ENCODE measurements at places on chromosomes 6 and 20. TPM values are rescaled to one million over a fixed set of nuclear protein-coding genes. Genes with fewer than 3 reads are reported as not detected.
A peak's percentile ranks its signal among the peaks of the same experiment; 100 is the strongest.

The FERMT1 gene
- 8.2 TPM for total RNA-seq

DNA sequence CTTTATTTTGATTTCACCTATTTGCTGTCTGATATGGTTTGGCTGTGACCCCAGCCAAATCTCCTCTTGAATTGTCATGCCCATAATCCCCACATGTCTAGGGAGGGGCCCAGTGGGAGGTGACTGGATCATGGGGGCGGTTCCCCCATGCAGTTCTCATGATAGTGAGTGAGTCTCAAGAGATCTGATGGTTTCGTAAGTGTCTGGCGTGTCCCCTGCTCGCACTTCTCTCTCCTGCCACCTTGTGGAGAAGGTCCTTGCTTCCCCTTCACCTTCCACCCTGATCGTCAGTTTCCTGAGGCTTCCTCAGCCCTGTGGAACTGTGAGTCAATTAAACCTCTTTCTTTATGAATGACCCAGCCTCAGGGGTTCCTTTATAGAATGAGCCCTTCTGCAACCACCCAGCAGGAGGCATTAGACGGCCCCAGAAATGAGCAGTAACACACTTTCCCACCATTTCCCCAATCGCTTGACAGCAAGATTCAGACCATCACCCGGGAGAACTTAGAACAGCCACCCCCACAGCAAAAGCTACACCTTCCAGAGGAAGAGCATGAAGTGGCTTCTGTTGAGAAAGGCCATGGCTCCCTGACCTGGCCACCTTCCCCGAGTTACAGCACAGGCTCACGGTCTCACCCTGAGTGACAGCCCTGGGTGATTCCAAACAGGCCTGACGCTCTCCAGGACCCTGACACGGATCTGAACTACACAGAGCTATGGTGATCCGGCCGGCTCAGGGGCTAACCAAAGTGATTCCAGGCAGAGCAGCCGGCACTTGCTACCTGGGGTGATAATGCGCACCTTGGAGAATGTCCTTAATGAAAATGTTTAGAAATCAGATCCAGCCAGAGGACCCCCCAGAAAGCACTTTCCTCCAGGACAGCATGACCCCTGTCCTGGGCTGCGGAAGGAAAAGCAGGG lies 131.2 kb upstream of the CDH4 start:
- peak; percentile 13 for DNase-seq

The ADAT2 gene
- total RNA-seq, result 6.5 TPM

The NR2E1 gene
- total RNA-seq, result not detected

GRCh38 chr6:17193106-17193775 lies 87.9 kb upstream of the RBM24 start:
- no peak for DNase-seq

The SASH1 gene
- total RNA-seq, result 106 TPM

GRCh38 chr6:166342349-166343149 lies at the start of gene SFT2D1:
Gene SFT2D1, minus strand, starts transcription at chr6:166342545. Its CDS starts 64 bp downstream, at chr6:166342481.
- DNase-seq, result peak; percentile 58

DNA sequence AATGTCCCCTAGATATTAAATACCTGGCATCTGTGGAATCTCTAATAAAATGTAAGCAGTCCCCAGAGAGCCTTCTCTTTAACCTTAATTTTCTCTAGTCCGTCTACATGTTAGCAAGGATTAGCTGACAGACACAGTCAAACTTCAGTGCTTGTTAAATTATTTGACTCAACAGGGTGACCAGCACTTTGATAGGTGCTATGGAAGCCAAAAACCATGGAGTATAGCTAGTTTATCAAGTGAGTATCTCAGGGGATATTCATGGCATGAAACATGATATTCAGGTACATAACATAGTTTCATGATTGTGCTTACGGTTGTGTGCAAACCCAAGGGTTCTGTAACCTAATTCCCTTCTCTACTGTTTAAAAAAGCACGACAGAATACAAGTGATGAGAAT lies 3.9 kb downstream of the RHAG start:
- no peak for DNase-seq

DNA sequence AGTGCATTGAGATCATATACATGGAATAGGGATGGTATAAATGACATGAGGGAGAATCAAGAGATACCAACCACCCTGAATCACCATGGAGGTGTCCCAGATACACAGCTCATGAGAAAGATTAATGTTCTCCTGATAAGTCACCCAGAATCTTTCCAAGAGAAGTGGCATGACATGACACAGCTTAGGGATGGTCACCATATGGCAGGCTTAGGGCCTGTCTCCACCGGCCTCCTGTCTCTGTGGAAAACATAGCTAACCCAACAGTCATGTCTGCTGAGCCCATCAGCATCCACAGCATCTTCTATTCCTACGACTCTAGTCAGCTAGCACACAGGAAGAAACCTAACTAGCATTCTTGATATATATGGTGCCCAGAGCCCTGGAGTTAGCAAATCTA lies 133.3 kb downstream of the IPCEF1 start:
- no peak for DNase-seq

The HLA-DRB1 gene
- total RNA-seq, result 20.7 TPM

The CD93 gene
- 53.8 TPM for total RNA-seq

GRCh38 chr6:123715006-123715863 lies 78.5 kb upstream of the TRDN start:
- DNase-seq, result peak; percentile 15

DNA sequence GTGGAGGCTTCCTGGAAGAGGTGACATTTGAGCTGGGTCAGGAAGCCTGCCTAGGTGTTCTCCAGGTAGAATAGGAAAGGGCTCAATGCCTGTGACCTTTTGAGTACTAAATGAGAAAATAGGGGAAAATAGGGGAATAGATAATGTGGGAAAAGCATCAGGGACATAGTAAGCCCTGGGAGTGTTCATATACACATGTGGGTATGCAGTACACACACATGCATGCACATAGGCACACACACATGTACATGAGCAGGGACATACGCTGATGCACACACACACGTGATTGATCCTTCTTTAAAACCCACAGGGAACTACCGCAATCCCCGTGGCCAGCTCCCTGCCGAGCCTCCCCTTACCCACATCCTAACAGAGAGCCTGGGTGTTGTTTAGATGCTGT lies 351.7 kb downstream of the CDH4 start:
- DNase-seq, result no peak

The GJA1 gene
- 431 TPM for total RNA-seq

DNA sequence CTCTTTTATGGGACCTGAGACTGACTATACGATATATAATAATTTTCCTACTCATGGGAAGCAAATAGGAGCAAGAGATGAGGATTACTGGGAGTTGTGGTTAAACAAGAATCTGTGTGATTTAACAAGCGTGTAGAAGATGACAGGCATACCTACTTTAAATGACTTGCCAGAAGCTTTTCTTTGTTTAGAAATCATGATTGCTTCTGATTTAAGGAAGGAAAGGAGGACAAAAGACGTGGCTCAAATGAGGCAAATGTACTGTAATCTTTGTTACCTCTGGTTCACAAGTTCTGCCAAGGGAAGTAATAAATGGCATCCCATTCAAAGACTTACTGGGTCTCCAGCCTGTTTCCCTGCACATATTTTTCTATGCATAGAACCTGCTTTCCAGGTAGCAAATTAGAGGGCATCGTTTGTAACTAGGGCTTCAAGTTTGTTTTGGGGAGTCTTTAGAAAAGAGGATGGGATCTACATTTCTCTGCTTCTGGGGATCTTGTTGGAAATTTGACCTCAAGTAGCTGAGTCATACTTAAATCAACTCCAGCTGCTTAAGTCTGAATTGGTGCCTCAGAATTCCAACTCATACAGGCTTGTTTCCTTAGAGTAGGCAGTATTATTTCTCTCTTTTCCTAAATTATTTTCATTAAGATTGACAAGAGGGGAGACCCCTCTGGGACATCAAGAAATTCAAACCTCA lies 2.9 kb upstream of the TRMT11 start:
- DNase-seq, result no peak

All from skin of body (tissue), 3 donors.